ENCODE measurements at places on chromosomes 13 and 19. TPM values are rescaled to one million over a fixed set of nuclear protein-coding genes. Genes with fewer than 3 reads are reported as not detected.

DNA sequence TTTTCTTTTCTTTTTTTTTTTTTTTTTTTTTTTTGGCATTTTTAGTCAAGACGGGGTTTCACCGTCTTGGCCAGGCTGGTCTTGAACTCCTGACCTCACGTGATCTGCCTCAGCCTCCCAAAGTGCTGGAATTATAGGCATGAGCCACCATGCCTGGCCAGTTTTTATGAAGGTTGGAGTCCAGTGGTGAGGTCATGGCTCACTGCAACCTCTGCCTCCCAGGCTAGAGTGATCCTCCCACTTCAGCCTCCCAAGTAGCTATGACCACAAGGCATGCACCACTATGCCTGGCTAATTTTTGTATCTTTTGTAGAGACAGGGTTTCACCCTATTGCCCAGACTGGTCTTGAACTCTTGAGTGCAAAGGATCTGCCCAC is 4.2 kb downstream of the SNRPA start:
- DNase-seq = no peak

- DNase-seq = peak; percentile 36
Observed at GRCh38 chr19:54451331-54451871, 2.4 kb downstream of the LENG8 start.

GRCh38 chr13:72774019-72774418 is 7.7 kb downstream of the DIS3 start:
- no peak for DNase-seq

DNA sequence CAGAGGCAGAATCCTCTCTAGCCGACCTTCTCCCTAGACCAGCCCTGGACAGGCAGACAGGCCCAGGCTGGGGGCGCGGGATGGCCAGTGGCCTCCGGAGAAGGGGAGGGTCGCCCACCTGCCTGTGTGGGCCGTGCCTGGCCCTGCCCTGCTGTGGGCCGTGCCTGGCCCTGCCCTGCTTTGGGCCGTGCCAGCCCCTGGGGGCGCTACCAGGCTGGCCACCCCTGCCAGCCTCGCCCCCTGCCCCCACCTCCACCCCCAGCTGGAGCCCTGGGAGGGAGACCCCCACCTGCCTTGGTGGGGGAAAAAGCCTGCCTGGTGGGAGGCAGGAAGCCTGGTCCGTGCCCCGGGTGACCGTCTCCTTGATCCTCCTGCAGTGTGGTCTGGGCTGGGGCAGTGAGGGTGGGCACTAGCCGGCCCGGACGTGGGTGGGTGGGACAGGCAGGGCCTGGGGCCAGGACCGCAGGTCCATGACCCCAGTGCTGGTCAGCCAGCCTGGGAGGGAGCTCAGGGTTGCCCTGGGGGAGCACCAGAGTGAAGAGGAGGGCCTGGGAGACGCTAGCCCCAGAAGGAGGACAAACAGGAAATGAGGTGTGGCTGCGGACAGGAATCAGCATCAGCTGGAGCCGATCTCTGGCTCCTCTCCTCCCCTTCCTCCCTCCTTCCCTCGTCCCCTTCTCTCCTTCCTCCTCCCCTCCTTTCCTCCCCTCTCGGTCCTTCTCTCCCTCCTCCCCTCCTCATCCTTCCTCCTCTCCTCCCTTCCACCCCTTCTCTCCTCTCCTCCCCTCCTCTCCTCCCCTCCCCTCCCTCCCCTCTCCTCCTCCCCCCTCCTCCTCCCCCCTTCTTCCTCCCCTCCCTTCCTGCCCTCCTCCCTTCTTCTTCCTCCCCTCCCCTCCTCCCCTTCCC is 5.1 kb upstream of the MKNK2 start:
- peak; percentile 71 for DNase-seq

HNRNPL gene
- 607 TPM for total RNA-seq

Measured in endodermal cell (in vitro differentiated cells).